Esophagus squamous epithelium (tissue), 5 donors: ENCODE measurements at places on chromosomes 1 and 21.

DNA sequence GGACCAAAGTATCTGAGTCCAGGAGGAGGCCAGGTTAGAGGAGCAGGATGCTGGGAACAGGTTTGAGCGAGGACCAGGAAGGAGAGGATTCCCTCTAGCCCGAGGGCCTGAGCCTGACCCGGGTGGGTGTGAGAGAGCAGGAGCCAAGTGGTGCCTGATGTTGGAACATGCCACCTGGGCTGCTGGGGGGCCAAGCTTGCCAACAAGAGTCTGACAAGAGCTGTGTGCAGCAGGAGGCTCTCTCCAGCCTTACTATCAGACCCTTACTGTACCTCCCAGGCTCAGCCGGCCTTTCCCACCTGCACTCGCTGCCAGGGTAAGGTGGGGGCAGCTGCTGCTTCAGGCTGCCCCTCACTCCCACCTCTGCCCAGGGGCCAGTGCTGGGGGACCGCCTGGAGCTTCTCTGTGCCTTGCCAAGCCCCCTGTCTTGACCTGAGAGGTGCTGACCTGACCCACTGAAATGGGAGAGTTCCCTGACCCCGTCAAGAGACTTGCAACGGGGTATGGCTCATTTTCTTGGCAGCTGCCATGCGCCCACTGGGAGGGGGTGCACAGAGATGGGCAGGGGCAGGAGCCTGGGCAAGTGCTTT lies 159.6 kb upstream of the VAMP3 start:
- no peak for DNase-seq

- no peak for DNase-seq
These were observed 118.8 kb downstream of the AJAP1 start for GRCh38 chr1:4773226-4773625.

- no peak for DNase-seq
These were observed 169.9 kb downstream of the KCNT2 start for GRCh38 chr1:196438329-196438728.

DNA sequence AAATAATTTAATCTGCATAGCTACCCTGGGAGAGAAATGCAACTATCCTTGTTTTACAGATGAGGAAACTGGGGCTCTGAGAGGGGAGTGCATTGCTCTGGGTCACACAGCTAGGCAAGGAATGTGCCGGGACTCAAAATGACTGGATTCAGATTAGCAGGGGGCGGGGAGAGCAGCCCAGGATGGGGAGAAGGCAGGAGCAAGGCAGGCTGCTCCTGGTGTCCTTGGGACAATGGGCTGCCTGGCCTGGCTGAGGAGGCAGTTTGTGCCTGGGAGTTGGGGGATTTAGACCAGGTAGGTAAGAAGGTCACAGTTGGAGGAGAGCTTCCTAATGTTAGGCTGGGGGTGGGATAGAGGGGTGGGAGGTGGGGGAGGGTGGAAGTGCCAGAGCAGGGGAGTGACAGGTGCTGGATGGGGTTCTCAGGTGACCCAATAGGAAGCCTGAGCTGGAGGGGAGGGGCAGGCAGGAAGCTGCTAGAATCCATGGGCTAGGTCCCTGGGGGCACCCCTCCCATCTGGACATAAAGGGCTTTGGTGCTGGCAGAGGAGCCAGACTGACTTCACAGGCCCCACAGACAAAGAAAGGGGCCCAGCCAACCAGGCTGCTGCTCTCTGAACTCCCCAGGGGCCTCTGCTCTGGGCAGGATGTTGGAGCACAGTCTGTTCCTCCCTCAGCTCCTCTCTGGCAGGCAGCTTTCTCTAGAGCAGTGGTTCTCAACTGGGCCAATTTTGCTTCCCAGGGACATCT lies 29.0 kb downstream of the TRIM62 start:
- DNase-seq: no peak

DNA sequence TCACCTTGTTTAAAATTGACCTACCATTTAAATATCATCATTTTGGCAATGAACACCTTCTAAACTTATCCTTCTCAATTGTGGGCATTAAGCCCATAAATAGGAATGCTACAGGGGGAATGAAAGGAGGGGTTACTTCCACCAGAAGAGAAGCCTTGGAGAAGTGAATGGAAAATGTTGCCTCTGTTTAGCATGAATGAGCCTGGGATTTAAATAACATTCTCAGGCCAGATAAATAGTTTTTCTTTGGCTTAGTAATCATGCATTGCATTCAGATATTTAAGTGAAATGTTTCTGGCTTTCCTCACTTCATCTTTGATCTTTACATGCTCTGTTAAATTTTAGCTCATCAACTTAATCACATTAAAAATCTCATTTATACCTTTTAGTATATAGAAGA lies 284.3 kb upstream of the FMN2 start:
- DNase-seq: no peak

GRCh38 chr1:245091818-245092637 lies 62.8 kb upstream of the KIF26B start:
- no peak for DNase-seq

DNA sequence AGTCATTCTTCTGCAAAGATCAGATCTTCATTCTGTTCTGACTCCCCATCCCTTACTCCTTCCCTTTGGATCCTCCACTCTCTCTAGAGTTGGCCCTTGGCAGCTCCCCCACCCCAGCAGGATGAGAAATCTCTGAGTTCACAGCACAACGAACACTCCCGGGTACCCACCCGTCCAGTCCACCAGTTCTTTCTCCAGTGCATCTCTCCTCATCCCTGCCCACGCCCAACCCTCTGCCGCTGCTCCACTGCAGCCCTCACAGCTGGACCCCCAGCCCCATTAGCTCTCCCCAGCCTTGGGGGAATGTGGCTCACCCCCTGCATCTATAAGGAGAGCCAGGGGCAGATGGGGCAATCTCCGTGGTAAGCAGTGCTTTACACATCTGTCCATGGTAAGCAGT lies 125.7 kb downstream of the MATN1 start:
- no peak for DNase-seq

DNA sequence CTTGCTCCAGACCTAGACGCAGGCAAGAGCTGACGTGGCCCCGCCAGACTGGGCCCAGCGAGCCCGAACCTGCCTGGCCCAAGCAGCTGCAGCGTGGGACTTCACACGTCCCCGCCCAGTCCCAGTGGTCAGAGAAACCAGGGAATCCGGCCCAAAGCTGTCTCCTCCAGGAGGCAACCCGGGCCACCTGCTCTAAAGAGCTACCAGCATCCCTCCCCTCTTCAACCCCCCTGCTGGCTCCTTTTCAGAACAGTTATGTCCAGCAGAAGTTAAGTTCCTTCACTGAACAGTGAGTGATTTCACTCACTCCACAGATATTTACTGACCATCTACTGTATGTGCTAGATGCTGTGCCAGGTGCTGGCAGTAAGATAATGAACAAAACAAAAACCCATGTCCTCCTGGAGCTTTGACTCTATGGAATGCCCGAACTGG lies 2.1 kb upstream of the EFNA1 start:
- DNase-seq: no peak

GRCh38 chr1:10615332-10615731 lies 140.6 kb downstream of the PEX14 start:
- DNase-seq: no peak

DNA sequence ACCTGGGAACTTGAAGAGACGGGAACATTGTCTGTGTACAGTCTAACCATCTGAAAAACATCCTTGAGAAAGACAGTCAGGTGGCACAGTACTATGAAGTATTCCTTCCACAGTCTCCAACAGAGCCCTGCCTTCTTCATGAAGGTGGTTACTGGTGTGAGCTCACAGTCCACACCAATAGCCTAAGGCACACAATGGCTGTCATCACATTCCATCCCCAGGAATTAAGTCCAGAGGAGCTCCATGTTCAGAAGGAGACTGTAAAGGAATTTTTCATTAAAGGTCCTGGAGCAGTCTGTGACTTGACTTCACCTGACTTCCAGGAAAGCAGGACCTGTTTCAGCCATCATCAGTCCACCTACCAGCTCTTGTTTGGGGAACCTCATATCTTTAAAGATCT lies 180.2 kb downstream of the C1orf21 start:
- no peak for DNase-seq

DNA sequence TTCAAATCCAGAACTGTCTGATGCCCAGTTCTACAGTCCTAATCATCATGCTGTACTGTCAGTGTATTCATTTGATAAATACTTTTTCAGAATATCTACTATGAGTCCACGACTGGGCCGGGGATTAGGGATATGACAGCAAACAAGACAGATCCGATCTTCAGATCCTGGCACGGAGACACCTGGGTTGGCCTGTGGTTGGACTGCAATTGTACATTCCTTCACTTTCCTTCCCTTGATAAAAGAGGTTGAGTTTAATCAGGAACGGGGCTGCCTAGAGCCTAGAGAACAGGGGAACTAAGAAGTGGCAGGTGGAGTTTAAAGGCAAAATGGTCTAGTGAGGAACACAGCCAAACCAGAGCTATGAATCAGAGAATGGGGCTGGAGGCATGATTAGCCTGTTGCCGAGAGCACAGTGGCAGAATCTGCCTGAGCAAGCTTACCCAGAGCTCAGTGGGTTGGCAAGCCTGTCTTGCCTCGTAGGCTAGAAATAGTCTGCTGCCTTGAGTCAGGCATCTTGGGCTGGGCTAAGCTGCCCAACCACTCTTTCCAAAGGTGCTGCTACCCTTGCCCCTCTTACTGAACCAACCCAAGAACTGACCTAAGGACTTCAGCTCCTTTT lies 38.1 kb upstream of the PTCH2 start:
- DNase-seq: no peak

GRCh38 chr1:14112613-14113012 lies 412.6 kb downstream of the PRDM2 start:
- no peak for DNase-seq

GRCh38 chr1:169943963-169944526 lies 50.3 kb upstream of the SCYL3 start:
- no peak for DNase-seq

DNA sequence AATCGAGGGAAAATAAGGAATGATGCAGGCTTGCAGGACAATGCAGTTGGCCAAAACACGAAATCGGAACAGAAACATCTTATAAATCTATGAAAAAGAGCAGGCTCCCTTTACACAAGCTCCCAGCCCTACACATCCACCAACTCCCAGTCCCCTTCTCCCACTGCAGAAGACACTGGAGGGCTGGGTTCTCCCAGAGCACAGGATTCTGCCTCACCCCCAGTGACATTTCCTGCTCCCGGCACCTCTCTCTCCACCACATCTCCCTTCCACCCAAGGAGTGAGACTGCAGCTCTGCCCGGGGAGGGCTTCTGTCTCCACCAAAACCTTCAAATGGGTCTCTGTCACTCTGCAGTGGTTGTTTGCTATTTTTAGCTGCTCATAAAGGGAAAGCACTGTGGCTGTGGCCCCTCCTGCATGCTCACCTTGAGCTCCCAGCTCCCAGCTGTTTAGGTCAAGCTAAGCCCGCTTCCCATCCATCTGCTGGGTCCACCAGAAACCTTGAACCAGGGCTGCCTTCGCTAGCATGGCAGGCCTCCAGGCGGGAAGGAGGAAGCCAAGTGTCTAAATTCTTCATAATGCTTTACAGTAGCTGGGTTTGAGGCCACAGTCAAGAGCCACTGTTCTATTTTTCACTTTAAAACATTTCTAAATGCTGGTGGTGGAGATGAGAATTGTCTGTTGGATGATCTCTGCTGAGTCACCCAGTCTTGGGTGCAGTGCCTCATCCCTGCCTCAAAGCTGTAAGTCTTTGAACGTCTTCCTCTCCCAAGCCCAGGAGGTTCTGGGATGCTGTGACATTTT lies 3.3 kb upstream of the C2CD2 start:
- DNase-seq: no peak

GRCh38 chr1:12021616-12022015 lies 2.3 kb downstream of the MIIP start:
- no peak for DNase-seq

- no peak for DNase-seq
These were observed 157.2 kb upstream of the TMEM51 start for GRCh38 chr1:14996133-14997050.

- no peak for DNase-seq
These were observed 28.6 kb upstream of the IFNGR2 start for GRCh38 chr21:33374450-33375096.

GRCh38 chr1:40389871-40390560 lies 16.5 kb downstream of the SMAP2 start:
- DNase-seq: no peak

DNA sequence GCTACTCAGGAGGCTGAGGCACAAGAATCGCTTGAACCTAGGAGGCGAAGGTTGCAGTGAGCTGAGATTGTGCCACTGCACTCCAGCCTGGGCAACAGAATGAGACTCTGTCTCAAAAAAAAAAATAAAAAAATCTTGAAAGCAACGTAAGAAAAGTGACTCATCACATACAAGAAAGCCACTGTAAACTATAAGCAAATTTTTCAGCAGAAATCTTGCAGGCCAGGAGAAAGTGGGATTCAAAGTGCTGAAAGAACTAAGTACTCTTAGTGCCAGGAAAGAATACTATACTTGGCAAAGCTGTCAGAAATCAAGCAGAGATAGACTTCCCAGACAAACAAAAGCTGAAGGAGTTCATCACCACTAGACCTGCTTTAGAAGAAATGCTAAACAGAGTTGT lies 4.4 kb upstream of the HMGN1 start:
- no peak for DNase-seq

- DNase-seq: no peak
These were observed 10.1 kb downstream of the ZZZ3 start for GRCh38 chr1:77672374-77672773.

GRCh38 chr1:240906477-240906876 lies 294.5 kb upstream of the GREM2 start:
- DNase-seq: no peak

- no peak for DNase-seq
These were observed 2.4 kb upstream of the ABL2 start for GRCh38 chr1:179231923-179232322.

GRCh38 chr21:21481239-21481638 lies 483.0 kb downstream of the NCAM2 start:
- DNase-seq: no peak

GRCh38 chr1:202571719-202572339 lies 138.4 kb downstream of the SYT2 start:
- DNase-seq: no peak

GRCh38 chr21:26554365-26554764 lies 18.7 kb downstream of the CYYR1 start:
- no peak for DNase-seq

- DNase-seq: no peak
These were observed 34.3 kb downstream of the PCNX2 start for GRCh38 chr1:233261206-233261605.

DNA sequence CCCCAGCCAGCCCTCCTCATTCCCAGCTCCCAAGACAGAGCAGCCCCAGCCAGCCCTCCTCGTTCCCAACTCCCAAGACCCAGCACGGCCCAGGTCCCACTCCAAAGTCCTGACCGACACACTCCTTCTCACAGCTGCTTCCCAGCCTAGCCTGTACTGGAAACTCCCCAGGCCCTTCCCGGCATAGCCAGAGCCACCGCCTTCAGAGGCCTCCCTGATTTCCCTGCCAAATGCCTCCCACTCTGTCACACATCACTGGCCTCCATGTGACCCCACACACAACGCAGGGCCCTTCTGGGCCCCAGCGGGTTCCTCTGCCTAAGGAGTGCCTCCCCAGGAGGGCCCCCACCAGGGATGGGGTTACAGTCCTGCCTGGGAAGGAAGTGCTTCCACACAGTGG lies 2.8 kb downstream of the UBE2J2 start:
- DNase-seq: no peak

DNA sequence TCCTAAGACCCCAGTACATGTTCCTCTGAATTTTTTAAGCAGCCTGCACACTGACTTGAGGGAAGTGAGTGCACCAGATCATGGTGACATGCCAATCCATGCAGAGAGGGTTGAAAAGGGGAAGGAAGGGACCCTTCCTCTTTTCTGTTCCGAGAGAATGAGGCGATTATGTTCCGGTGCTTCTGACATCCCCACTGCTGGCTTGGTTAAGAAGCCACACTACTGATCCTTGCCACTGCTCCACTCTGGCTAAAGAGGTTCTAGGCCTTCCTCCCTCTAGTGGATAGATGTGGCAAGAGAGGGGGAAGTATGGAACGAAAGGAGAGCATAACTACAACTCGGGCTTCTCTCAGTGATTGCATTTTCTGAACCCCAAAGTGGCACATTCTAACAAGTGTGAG lies 1.8 kb upstream of the CYB5R1 start:
- DNase-seq: no peak
